AG09319 (cell line): ENCODE measurements at places on chromosomes 6 and 20.

GRCh38 chr20:1879369-1879768 lies 15.8 kb upstream of the SIRPA start:
- DNase-seq, result no peak

- DNase-seq, result no peak
Observed at GRCh38 chr6:46901882-46902314, 19.8 kb downstream of the ADGRF5 start.

DNA sequence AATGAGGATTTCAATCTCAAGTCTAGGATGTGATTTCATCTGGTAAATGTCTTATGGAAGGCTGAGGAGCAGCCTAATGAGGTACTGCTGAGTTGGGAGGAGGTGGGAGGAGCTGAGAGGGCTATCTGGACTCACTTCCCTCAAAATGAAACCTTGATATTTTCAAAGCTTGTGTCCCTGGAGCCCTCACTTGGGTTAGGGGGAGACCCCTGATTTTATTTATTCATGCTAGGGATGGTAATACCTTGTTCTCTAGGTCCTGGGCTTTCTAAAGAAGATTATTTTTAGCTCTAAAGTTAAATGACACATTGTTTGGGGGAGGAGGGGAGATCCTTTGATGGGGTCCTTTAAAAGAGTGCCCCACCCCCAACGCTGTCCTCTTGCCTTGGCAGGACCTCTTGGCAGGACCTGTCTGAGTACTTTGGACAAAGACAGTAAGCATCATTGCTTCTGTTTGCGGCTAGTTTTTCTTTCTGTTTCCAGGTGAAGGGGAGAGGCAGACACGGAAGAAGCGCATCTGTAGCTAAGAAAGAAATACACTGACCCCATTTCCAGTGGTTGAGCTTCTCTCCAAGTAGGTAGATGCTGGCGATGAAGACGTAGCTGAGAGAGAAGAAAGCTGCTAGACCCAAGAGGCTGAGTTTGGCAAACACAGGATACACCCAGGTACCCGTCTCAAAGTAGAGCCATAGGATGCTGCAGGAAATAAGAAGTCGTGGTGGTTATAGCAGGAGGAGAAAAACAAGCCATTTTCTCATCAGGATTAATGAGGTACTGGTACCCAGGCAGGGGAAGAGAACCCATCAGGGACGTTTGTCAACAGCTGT lies 55.6 kb downstream of the ADTRP start:
- no peak for DNase-seq

DNA sequence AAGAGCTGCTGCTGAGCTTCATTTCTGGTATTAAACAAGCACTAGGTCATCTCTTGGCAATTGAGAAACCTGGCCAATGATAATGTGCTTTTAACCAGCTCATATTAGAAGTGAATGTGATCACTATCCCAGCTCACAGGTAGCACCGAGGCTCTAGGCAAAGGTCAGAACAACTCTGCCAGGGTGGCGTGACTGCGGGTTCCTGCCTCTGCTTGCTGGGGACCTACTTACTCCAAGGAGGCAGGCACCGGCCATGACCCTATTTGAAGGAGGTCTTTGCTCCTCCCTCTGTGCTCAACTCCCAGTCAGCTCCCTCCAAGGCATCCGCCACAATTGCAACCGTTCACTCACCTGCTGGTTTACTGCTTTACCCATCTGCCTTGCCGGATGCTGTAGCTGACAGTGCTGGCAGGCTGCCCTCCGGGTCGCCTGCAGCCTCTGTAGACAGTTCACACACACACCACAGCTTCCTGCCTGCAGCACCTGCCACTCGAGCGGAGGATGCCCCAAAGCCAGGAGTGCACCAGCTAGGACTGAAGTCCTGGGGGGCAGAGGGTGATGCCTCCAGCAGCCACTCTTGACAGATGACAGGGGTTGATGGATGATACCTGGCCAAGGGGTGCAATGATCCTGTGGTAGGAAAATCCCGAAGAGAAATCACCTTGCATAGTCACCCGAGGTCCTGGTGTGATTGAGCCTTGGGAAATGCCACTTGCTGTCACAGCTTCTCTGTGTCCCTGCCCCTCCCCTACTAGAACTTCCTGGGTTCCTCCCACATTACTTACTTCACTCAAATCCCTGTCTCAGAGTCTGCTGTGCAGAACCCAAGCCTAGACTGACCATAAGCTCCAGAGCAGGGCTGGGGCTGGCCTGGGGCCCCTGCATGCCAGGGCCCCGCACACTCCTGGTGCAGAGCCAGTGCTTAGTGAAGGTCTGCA lies 8.8 kb upstream of the VSX1 start:
- no peak for DNase-seq

DNA sequence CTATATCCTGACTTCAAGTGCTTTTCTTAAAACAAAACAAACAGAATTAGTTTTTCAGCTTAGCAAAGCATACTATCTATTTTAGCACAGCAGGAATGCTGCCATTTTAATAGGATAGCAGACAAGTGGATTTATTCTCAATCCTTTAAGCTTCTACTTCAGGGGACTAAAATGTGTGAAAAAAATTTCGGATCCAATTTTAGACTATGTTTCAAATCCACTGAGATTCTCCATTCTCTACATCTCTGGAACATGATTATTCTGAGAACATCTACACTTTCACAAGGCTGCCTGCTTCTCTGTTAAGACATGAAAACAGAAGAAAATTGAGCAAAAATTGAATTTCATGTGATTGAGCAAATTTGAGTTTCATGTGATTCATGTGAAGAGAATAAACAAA lies 1321.3 kb downstream of the HACE1 start:
- DNase-seq, result no peak

GRCh38 chr6:44030812-44031454 lies 96.3 kb downstream of the MRPL14 start:
- DNase-seq, result no peak

GRCh38 chr6:135094403-135094821 lies 39.8 kb upstream of the HBS1L start:
- no peak for DNase-seq

- no peak for DNase-seq
Observed at GRCh38 chr20:38221119-38221589, 39.4 kb downstream of the KIAA1755 start.

DNA sequence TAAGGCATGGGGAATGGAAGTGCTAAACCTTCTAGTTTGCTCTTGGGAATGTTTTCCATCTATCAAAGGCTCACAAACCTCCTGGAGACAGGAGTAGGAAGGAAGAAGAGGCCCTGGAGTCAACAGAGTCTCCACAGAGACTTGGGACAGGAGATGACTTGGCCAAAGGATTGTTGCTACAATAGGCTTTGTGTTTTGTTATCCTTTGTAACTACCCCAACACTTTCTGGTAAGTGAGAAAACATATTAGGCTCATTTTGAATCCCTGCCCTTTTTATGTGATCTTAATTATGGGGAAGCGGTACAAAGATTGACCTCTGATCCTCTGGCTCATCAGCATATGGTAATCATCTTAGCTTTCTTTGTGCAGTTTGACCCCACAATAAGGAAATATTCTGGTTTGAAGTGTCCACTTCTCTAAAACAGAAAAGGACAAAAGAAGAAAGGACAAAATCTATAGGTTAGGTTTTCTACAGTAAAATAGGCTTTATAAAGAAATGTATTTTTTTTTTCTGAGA lies 24.1 kb upstream of the GTF3C6 start:
- DNase-seq, result no peak

DNA sequence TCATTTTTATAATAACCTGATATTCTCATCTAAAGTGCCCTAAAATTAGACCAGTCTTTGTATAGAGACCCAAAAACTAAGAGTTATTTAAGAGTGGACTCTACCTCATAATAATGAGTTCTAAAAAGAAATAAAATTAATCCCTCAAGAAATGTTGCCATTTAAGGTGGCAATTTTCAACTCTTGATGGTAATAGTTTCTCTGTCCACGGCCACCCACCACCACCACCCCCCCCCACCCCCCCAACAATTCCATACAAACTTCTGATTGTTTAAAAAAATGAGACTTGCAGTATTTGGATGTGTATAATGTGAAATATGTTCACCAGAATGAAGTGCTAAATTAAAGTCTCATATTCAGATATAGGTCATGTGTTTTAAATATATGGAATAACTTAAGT lies 2.4 kb downstream of the MAP7 start:
- no peak for DNase-seq
